ENCODE measurements at places on chromosomes 2 and 18. TPM values are rescaled to one million over a fixed set of nuclear protein-coding genes. Genes with fewer than 3 reads are reported as not detected.

Gene COQ10B
- total RNA-seq = 35.9 TPM

Gene APOB
- 0.41 TPM for total RNA-seq

Gene CRYBA2
- not detected for total RNA-seq

Gene GLI2
- total RNA-seq = 0.41 TPM

Gene LCT
- total RNA-seq = not detected

Gene CHST9
- 2.4 TPM for total RNA-seq

Gene IL1RL1
- total RNA-seq = not detected

Gene SPP2
- total RNA-seq = not detected

Gene SLC9A2
- 0.41 TPM for total RNA-seq

Gene CCDC142
- 33.0 TPM for total RNA-seq

Gene UGT1A8
- not detected for total RNA-seq

Gene ELOA2
- not detected for total RNA-seq

Gene RHBDD1
- total RNA-seq = 24.1 TPM
